ENCODE measurements at places on chromosomes 3 and 15.

- no peak for ATAC-seq
Measured at GRCh38 chr3:190205739-190206138, 85.0 kb upstream of the P3H2 start.

DNA sequence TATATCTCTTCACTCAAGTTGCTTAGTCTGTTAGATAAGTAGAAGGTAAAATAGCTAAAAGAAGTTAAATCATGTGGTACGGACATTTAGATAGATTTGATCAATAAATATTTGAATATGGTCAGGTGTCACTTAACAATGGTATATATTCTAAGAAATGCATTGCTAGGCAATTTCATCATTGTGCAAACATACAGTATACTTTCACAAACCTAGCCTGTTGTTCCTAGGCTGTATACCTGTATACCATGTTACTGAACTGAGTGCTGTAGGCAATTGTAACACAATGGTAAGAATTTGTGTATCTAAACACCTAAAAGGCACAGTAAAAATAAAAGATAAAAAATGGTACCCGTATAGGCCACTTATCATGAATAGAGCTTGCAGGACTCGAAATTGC, 112.8 kb upstream of the CGNL1 start:
- no peak for ATAC-seq

GRCh38 chr3:39753391-39753790, 56.0 kb upstream of the MYRIP start:
- no peak for ATAC-seq

- ATAC-seq, result peak; percentile 36
Measured at GRCh38 chr3:61057464-61057863, 193.8 kb downstream of the FHIT start.

DNA sequence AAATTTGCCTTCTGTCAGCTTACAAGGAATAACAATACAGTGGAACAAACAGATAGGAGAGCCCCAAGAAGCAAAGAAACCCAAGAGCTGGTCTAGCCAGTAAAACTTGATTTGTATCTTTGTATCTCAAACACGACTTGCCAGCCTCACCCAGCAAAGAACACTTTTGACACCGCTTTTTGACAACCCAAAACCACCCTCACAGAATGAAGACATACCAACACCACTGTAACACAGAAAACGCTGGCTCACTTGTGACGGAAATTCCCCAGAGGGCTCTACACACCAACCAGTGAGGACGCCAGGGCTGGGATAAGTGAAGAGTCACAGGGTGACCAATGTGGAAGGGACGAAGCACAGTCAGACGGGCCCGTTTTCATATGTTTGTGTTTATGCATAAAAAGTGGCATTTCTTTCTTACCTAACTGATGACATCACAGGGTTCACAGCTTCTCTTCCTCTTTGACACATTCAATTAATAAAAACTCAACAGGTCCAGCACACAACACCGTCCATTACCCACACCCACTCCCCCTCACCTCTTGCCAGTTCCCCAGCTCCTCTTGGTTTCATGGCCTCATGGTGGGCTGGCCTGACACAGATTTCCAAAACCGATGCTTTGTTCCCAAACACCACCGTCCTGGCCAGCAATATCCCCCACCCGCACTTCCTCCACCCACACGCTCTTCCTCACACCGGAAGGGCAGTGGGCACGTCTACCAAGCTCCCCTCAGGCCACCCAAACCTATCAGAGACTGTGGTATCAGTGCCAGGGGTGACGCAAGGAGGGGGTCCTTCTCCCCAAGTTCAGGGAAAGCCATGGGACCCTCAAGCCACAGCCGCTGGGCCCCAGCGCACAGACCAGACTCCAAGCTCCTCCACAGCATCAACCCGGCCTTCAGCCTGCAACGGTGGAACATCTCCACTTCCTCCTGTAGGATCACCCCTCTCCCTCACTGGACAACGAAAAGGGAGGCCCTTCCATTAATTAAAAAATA, 94.2 kb downstream of the ADAMTS17 start:
- ATAC-seq, result no peak

DNA sequence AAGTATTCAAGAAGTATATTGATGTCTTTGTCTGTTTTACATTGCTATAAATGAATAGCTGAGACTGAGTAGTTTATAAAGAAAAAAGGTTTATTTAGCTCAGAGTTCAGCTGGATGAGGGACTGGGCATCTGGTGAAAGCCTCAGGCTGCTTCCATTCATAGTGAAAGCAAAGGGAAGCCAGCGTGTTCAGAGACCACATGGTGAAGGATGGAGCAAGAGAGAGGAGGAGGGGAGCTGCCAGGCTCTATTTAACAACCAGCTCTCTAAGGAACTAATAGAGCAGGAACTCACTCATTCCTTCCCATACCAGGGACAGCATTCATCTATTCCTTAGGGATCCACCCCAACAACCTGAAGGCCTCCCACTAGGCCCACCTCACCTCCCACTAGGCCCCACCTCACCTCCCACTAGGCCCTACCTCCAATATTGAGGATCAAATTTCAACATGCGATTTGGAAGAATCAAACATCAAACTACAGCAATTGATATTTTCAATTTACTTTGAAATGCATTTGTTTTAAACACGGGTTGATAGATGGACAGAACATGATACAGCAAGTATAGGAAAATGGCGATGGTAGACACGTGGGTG, 167.5 kb upstream of the HES1 start:
- ATAC-seq, result no peak

GRCh38 chr3:151460228-151460627, 633 bp downstream of the IGSF10 start:
- no peak for ATAC-seq

GRCh38 chr3:32961189-32961715, 9.8 kb downstream of the CCR4 start:
- no peak for ATAC-seq

- ATAC-seq, result peak; percentile 8
Measured at GRCh38 chr15:73924171-73924921, 1.9 kb upstream of the LOXL1 start.

DNA sequence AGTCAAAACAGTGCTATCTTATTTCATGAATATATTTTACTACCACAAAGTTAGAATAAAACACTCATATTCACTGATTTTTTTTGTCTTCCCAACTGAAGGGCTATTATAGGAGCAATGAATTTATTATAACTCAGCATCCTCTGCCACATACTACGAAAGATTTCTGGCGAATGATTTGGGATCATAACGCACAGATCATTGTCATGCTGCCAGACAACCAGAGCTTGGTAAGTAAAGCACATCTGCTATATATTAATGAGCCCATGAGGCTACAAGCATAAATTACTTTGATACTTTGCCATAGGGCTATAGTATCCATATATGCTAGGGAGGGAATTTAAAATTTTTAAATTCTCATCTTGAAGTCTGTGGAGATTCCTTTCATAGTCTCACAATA, 95.9 kb downstream of the FEZF2 start:
- no peak for ATAC-seq

DNA sequence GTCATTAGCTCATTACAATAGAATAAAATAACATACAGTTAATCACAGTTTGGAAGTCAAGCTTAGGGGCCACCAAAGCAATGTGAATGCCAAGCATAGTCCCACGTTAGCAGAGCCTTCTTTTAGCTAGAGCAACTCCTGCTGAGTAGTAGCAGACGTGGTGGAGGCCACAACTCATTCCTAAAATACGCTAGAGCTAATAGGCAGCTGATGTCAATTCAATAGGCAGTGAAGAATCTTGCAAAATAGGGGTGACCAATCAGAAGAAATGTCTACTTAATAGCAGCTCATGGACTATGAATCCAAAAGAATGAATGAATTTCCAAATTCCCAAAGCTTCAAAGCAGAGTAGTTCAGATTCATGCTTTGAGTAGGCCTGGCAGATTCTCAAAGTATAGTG, 292.9 kb upstream of the RORA start:
- ATAC-seq, result no peak

DNA sequence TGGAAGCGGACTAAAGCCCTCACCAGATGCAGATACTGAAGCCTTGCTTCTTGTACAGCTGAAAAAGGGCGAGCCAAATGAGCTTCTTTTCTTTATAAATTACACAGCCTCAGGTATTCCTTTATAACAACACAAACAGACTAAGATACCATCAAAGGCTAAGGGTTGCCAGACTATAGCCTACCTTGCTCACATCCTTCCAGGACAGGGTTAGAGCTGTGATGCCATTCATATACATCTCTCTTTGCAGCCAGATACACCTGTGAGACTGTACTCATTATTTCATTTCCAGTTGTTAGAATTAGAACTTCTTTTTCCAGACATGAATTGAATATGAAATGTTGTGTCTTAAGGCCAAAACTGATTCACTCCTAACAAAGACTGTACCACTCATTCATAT, 262.8 kb upstream of the NR2F2 start:
- no peak for ATAC-seq

DNA sequence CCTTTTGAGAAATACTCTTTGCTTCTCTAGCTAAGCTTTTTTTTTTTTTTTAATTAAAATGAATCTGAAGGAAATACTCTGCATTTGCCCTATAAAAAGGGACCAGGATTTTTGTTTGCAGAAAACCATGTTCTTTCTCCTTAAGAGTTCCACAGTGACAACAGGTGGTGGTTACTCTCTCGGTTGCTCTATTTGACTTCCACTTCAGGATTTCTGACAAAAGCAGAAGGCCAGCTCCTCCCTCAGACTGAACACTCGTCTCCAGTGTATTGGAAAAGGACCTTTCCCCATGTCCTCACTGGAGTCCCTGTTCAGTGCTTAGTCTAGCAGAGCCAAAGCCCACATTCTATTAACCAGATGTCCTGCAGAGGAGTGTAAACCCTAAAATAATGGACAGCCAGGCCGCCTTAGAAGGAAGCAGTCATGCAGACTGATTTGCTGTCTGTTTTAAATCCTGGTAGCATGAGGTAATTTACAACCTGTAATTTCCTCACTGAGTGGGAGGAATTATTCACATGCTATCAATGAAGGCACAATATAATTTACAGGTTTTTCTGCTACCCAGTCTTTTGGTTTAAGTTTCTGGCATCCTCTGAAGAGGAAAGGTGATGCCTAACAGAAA, 599.3 kb downstream of the PYDC2 start:
- no peak for ATAC-seq

DNA sequence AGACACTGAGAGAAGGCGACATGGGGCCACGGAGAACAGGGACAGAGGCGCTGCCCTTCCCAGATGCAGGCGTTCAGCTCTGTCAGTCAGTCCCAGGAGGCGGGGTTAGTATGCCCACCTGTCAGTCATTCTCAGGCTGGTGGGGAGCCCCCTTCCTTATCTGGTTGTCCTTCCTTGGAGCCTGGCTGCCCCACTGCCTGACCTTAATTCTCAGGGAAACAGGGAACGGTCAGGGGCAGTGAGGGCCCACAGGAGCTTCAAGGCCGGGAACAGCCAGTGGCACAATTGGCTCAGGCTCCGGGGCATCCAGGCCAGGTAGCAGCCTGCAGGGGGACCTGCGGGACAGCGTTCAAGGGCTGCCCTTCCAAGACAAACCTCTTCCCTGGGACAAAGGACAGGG, 133.2 kb downstream of the CHSY1 start:
- no peak for ATAC-seq

GRCh38 chr3:171491361-171491760, 31.2 kb upstream of the TNIK start:
- ATAC-seq, result no peak

DNA sequence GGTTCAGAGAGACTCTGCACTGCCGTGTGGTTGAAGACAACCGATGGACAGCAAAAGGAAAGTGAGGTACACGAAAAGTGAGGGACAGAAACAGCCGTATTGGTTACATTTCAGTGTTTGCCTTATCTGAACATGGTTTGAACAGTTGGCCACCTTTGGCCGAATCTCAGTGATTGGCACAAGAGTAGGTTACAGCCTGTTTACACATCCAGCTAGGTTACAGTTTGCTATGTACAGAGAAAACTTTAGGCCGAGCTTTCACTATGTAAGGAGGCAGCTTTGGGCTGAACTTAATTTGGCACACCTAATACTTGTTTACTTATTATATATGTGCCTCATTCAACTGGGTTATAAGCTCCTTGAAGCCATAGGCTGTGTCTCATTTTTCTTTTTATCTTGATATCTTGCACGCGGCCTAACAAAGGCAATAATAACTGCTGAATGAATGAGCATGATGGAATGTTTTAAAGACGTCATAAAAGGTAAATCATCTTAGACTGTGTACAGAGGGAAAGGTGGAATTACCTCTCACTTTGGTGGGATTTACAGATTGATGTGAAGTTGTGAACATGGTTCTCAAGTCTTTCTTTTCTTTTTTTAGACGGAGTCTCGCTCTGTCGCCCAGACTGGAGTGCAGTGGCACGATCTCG, 17.2 kb upstream of the GREM1 start:
- ATAC-seq, result no peak

DNA sequence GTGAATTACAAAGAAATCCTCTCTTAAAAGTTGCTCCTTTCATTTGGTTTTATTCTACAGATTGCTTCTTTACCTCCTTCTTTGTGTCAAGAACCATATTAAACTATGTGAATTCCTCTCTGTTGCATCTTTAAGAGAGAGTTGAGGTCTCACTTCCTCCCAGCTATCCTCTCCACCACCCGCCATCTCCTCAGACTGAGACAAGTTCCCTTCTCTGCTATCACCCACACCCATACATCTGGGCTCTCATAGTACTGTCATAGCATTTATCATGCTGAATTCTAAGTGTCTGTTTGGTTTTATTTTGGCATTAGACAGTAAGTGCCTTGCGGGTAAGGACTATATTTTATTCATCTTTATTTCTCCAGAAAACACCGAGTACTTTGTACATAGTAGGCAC, 54.2 kb downstream of the B3GALNT1 start:
- no peak for ATAC-seq

DNA sequence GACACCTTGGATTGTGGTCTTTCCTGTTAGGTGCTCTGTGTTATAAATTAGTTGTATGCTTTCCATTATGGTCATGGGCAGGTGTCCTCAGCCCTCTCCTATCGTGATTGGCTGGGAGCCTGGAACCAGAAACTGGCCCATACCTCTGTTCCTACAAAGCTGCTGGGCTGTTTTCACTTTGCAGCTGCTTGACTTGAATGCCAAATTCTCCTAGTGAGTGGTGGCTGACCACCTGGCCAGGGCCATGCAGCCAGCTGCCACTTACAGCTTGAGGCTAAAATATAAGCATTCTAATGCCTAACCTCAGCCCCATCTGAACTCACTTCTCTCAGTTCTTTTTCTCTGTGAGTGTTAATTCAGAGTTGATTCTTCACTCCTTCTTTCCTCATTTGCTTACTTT, 239.3 kb upstream of the GBE1 start:
- ATAC-seq, result no peak

DNA sequence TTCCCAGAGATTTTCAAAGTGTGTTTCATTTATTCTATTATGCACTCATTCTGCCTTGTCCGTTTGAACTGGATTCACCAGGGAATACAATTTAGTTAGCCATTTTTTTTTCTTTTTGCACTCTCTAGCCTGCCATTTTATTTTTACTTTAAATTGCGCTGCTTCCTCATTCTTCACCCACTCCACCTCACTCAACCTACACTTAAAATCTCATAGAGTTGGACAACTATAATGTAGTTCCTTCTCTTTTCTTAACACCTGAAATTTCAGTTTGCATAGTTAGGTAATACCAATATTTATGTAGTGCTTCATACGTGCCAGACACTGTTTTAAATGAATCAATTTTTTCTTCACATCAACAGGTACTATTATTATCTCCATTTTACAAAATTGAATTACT, 42.4 kb upstream of the CMC1 start:
- no peak for ATAC-seq

Data from motor neuron (in vitro differentiated cells).